Activated CD4-positive, alpha-beta T cell treated with anti-CD3 and anti-CD28 coated beads for 24 hours (primary cell): ENCODE measurements at places on chromosomes 2 and 18.

- no peak for DNase-seq
Observed at GRCh38 chr18:77505499-77505898, 255.9 kb downstream of the GALR1 start.

DNA sequence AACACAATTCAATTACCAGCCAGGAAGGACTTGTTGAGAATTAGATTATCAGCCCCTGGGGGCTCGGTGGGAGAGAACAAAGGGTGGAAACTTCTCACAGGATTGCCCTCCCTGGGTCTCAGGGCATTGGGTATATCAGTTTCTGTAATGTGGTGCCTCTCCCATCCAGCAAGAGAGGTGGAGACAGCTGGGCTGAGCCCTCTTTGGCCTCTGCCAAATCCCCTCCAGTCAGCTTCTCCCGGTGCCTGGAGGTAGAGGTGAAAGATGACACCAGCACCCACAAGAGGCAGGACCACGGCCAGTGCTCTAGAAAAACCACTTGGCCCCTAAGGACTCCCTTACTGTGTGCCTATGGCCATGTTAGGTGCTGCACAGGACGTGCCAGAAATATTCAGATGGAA, 179.7 kb downstream of the HAUS1 start:
- DNase-seq, result no peak

DNA sequence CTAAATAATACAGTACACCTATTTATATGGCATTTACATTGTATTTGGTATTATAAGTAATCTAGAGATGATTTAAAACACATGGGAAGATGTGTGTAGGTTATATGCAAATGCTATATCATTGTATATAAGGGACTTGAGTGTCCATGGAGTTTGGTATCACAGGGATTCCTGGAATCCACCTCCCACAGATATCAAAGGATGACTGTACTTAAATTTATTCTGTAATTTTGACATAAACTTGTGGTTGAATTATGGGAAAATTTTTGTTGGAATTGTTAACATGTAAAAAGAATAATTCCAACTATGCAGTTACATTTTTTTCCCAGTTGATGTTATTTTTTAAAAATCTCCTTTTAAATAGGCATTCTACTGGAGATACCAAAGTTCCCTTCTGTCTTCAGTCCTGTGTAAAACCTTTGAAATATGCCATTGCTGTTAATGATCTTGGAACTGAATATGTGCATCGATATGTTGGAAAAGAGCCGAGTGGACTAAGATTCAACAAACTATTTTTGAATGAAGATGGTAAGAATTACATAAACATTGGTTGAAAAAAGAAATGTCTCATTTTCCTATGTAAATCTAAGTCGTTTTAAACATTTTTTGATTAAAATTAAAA, 24.1 kb downstream of the GLS start:
- no peak for DNase-seq

DNA sequence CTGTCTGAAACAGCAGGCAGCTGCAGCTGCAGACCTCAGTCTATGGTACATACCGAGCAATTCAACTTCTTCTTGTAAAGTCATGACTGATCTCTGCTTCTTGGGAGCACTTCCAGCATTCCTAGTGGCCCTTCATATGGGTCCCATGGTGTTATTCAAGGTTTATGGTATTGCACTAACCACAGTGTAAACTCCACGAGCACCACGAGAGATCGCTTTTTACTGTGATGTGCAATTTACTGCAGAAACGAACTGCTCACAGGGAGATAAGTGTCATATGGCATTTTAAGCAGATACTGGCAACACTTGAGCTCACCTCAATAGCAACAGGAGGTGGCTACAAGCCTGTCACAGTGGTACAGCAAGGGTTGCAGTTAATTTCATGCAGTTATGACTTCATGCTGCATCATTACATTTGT, 38.6 kb upstream of the SH3BP4 start:
- DNase-seq, result no peak

DNA sequence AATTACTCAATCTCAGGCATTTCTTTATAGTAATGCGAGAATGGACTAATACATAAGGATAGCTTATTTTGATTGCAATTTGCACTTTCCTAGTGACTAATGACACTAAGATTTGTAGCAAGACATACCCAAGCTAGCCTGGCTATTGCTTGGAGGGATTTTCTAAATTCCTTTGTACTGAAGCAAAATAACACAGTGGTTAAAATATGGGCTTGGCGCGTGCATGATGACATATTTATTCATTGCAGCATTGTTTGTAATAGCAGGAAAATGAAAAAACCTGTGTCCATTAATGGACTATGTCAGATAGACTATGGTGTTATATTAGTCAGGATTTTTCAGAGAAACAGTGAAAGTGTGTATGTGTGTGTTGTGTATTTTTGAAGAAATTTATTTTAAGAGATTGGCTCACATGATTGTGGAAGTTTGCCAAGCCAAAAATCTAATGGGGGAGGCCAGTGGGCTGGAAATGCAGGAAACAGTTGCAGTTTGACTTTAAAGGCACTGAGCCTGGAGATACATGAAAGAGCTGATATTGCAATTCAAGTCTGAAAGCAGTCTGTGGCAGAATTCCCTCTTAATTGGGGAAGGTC, 16.7 kb upstream of the LAPTM4A start:
- DNase-seq, result no peak

DNA sequence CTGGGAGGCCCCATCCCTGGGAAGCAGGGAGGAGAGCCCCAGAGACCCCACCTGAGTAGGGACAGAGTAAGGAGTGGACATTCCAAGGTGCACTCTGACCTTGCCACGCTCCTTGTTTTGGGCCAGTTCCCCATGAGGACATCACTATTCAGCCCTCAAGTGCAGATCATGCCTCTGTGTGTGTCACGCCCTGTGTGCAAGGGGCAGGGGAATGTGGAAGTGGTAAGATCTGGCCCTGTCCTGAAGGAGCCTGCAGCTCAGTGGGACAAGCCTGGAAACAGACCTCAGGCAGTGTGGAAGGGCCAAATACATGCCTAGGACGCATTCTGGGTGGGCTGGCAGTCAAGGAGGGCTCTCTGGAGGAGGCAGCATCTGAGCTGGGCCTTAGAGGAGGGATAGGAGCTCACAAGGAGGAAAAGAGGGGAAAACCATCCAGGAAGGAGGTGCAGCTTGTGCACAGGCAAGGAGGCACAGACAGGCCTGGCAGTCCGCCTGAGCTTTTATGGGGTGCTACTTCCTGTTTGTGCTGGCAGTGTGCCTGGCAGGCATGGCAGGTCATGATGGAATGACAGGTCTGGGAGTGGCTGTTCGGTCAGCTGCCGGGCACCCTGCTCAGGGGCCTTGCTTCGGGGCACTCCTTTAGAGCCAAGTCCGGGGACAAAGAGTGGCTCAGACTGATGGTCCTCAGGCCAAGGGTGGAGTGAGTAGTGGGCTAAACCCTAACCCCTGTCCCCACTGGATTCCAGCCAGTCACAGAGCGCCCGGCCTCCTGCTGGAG, 3.3 kb downstream of the KLHL30 start:
- DNase-seq, result no peak

- no peak for DNase-seq
Observed at GRCh38 chr2:239022437-239023260, 174.8 kb downstream of the TWIST2 start.

DNA sequence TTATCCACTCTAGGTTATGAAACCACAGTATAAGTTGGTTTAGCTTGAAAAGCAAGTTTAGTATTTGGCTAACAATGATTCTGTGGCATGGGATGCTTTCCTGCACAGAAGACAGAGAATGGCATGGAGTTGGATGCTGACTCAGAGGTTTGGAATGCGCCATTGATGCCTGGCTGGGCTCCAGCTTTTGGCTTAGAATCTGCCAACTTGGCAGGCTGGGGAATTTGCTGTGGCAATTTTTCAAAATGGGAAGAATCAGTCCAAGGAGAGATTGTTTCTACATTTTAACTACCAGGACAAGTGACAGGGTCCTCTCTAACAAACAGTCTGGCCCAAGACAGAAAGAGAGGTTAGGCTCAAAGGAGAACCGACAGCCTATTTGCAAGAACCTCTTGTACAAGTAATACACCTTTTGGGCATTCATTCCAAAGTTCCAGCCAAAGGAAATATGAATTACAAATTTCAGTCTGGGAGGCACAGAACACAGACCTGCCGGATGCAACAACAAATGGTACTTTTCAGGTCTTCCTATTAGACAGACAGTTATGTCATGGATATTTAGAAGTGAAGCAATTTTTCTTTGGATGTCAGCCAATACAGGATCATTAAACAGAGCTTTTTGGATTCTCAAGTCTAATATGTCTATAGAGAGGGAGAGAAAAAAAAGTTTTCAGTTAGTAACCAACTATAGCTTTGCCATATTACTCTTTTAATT, 1027.7 kb downstream of the TMEM182 start:
- no peak for DNase-seq

DNA sequence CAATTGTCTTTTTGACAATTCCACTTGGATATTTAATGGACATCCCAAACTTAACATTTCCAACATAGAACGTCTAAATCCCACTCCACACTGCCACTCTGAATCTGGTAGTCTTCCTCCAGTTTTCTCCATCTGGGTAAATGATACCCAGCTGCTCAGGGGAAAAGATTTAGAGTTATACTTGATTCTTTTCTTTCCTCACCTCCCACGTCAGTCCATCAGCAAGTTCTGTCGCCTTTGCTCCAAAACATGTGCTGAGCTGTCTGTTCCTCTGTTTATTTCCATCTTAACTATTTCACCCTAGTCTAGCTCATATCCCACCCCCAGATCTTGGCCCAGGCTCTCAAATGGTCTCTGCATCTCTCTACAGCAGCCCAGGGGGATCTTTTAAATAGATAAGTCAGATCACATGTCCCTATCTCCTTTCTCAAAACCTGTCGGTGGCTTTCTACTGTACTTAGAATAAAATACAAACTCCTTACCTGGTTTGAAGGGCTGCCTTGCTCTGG, 43.4 kb upstream of the GMCL1 start:
- no peak for DNase-seq

- DNase-seq, result no peak
Observed at GRCh38 chr2:5379811-5380210, 312.4 kb upstream of the SOX11 start.

GRCh38 chr2:66729416-66730330, 294.7 kb downstream of the MEIS1 start:
- no peak for DNase-seq

GRCh38 chr2:113757138-113757657, 756 bp upstream of the SLC35F5 start:
- DNase-seq, result no peak

DNA sequence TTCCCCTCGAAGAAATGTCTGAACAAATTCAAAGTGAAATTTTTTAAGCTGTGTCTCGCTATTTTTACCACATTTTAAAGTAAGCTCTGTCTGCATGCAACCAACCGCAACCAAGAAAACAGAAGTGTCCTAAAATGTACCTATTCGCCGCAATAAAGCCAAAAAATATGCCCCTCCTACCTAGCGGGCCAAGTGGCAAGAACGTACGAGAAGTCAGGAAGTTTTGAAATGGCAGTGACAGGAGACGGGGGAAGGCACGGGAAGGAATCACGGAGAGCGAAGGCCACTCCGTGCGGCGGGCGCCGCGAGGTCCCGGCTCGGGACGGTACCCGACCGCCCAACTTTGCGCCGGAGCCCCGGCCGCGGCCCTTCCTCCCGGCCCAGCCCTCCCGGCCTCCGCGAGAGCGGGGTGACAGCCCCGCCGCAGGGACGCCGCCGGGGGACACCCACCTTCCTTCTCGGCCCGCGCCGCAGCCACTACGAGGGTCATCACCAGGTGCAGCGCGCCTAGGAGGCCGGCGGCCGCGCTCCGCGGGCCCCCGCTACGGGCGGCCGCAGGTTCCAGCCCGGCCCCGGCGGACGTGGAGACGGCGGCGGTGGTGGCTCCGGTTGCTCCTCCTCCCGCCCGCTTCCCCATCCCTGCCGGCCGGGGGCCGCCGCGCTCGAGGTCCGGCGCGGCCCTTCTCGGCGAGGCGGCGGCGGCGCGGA, 568 bp downstream of the TMEM131 start:
- DNase-seq, result peak; percentile 22

- no peak for DNase-seq
Observed at GRCh38 chr2:1874101-1874865, 130.0 kb upstream of the PXDN start.

GRCh38 chr18:8808001-8808400, 102.6 kb downstream of the MTCL1 start:
- no peak for DNase-seq

DNA sequence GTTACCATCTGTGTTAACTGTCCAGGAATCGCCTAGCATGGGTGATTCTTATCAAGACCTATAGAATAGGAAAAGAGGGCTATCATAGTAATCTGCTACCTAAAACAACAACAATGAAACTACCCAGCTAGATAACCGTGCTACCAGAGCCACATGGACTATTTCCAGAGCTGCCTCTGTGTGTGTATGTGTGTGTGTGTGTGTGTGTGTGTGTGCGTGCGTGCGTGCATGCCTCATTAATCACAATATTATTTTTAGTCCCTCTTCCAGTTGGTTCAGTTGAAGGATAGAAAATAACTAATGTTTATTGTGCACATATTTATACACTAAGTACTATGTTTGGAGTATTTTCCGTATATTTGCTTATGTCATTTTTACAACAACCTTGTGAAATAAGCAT, 201.1 kb downstream of the SP3 start:
- no peak for DNase-seq

GRCh38 chr2:104434318-104434792, 419.6 kb upstream of the POU3F3 start:
- DNase-seq, result no peak

- DNase-seq, result no peak
Observed at GRCh38 chr2:11005032-11005431, 93.3 kb downstream of the KCNF1 start.
